Uterus (tissue), 4 donors: ENCODE measurements at places on chromosomes 2 and 18. TPM values are rescaled to one million over a fixed set of nuclear protein-coding genes. Genes with fewer than 3 reads are reported as not detected.

The RBKS gene
- 4.0 TPM for total RNA-seq

The MYO7B gene
- total RNA-seq, result 0.48 TPM

The GKN1 gene
- total RNA-seq, result not detected

The ANO7 gene
- 0.21 TPM for total RNA-seq

The RGPD4 gene
- not detected for total RNA-seq

The GREB1 gene
- 27.2 TPM for total RNA-seq

The AGXT gene
- total RNA-seq, result not detected

The SLC40A1 gene
- total RNA-seq, result 210 TPM

The GPD2 gene
- 41.6 TPM for total RNA-seq

The MATN3 gene
- total RNA-seq, result 1.3 TPM
